EL (cell line): ENCODE measurements at places on chromosomes 16 and 17.

DNA sequence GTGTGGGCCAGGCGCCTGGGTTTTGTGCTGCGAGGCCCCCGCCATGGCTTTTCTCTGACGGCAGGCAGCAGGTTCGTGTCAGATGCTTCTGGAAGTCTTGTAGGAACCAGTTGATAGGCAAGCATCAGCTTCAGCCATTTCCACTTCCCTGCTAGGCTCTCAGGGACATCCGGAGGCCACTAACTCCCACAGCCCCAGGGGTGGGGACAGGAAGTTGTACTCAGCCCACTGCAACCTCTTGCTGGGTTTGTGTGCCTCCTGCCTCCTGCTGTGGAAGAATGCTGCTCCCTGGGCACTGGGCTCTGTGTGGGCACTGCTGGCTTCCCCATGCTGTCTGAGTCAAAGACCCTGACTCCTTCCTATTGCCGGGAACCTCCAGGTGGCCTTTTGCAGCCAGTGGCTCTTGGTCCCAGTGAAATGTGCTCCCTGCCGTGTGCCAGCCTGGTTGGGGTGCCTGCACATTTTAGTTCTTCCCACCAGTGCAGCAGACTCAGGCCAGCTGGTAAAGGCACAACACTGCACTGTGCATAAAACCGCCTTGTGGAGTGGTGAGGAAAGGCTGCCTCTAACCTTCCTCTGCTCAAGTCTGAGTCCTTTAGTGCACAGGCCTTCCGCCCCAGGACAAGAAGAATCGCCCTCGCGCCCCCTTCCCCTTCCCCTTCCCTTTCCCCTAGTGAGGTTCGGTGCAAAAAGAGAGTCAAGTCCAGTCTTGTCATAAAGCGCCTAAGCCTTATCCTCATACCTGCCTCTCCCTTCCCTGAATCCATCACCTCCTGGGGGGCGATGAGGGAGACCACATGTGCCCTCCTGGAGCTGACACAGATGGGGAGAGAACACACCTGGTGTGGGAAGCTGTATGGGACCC is 16.6 kb downstream of the LDHD start:
- DNase-seq: peak; percentile 36

DNA sequence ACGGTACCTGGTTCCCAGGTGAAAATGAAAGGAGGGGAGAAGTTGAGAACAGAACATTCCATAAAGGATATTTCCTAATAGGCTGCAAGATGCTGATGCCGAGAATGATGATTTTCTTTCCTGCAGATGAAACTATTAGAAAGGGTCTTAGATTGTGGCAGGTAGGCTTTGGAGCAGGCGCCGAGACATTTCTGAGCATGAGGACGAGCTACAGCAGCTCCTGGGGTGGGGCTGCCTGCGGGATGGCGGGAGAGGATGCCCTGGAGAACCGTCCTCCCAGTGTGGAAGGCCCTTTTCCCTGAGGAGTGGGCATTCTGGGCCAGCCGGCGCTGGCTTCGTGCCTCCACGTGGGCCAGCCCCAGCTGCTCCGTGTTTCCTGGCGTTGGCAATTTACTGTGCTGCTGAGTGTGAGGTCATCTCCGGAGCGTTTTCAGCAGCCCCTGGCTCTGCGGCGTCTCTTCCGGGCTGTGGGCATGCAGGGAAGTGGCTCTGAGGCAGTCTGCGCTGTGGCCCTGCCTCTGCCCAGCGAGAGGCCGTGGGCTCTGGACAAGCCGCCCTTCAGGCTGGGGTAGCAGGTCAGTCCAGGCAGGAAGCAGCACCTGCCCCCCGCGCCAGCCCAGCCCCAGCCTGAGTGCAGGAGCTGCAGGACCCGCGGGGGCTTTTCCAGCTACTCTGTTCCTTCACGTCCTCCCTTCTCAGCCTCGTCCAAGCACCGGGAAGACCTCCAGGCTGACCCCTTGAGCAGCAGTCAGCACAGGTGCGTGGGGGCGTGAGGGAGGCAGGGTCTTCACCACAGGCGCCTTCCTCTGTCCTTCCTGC is 12.2 kb downstream of the ENGASE start:
- DNase-seq: no peak

DNA sequence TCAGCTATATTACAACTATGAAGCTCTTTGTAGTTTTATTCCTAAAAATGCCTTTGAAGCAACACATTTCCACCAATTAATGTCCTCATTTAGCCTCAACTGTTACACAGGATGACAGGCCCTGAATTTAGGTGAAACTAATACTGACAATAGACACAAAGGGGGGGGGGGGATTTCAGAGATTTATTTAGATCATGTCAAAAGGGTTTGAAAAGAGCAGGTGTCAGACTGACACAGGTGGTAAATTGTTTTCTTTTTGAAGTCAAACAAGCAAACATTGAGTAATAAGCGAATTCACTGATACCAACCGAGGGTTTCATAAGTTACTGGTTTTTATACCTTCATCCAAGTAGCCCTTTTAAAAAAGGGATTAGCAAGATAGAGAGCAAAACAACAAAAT is 40.8 kb downstream of the KANSL1 start:
- no peak for DNase-seq

DNA sequence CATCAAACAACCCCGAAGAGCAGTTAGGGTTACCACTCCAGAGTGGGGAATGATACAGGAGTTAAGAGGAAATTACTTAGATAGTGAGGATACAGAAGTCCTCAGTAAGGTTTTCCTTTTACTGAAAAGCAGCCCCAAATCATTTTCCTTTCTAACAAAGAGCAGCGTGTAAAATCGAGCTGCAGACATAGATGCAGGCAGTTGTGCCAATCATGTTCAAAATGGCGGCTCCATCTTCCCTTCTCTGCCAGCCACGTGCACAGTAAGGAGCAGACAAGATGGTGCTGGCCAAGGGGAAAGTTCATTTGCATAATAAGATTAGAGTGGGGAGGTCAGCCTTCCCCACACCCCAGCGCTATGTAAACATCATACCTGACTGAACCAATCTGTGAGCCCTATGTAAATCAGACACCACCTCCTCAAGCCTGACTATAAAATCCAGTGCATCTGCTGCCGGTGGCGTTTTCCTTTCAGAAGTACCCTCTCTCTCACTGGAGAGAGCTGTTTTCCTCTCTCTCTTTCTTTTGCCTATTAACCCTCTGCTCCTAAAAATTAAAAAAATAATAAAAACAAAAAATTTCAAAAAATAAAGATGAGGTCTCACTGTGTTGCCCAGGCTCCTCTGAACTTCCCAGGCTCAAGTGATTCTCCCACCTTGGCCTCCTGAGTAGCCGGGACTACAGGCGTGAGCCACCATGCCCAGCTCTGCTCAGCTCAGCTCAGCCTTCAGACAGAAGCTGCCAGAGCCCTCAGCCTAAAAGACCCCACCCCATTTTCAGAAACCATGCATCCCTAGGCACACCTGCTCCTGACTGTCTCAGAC is 2.6 kb upstream of the SRL start:
- DNase-seq: no peak

DNA sequence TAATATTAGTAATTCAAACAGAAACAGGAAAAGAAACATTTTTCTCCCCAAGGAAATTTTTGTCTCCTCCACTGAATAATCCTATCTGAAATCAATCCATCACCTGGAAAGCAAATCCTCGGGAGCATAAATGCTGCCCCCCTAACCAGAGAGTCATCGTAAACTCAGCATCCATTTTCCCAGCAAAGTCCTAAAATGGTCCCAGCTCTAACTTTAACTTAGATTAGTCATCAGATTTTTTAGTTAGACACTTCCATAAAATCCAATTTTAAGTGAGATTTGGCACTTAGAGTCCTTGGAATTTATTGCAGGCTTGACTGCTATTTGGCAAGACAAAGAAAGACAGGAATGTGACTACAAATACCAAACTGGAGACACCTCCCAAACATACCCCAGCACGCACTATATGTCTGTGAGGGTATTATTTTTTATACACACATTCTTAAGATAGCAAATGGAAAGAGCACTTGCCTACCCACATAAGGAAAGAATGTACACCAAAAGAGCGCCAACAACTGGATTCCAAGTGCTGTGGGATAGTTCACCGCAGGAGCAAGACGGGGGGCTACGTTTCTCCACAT is 15.4 kb downstream of the SCO1 start:
- peak; percentile 86 for DNase-seq

- no peak for DNase-seq
Measured at GRCh38 chr17:76569607-76570279, 15.9 kb downstream of the ST6GALNAC2 start.

DNA sequence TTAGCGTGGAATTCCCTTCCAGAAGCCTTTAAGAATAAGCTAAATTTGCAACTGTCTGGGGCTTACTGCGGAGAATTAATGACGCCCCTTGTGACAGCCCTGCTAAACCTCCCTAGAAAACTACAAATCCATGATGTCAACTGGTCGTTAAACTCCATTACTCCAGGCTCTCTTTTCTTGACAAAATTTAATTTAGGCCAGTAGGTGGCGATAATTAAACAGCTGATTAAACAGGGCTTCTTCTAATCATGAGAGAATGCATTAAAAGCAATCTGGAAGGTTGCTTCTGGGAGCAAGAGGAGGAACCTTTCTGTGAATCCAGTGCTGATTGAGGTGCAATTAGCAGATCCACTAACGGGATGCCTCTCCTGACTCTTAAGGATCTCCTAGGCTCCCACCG is 8.1 kb upstream of the NLRP1 start:
- DNase-seq: peak; percentile 49

- DNase-seq: peak; percentile 71
Measured at GRCh38 chr17:64418506-64419339, 28.1 kb upstream of the PECAM1 start.

DNA sequence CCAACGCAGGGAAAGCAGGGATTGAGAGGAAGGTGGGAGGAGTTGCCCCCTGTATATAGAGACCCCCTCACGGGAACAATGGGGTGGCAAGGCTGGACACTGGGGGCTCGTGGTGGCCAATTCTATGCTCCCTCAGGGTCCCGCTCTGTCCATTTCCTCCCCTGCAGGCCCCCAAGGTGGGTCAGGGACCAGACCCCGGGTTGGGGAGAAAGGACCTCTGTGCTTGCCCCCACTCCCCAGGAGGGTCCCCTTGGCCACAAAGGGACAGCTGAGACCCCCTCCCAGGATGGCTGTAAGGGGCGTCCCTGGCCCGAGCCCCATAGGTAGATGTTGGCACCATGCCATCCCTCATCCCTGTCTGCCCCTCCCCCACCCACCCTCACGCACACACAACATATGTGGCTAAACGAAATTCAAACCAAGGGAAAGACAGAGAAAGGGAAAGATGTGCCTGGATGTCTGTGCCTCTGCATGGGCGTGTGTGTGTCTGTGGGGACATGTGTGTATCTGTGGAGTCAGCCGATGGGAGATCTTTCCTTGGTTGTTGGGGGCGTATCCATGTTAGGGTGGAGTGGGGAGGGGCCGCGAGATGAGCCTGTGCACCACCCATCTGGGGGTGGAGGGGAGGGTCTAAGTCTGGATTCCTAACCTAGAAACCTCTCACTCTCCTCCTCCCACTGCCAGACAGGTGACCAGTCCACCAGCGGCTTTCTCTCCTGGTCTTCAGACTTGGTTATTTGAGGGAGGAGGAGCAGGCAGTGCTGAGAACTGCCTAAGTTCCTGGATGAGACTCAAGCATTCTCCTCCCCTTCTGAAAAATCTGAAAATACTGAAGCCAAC is 642 bp upstream of the NEUROD2 start:
- DNase-seq: no peak

- DNase-seq: no peak
Measured at GRCh38 chr16:16118337-16118736, 105.0 kb downstream of the ABCC6 start.
